RCC 7860 (cell line): ENCODE measurements at places on chromosomes 12 and 14.
A peak's percentile ranks its signal among the peaks of the same experiment; 100 is the strongest.

DNA sequence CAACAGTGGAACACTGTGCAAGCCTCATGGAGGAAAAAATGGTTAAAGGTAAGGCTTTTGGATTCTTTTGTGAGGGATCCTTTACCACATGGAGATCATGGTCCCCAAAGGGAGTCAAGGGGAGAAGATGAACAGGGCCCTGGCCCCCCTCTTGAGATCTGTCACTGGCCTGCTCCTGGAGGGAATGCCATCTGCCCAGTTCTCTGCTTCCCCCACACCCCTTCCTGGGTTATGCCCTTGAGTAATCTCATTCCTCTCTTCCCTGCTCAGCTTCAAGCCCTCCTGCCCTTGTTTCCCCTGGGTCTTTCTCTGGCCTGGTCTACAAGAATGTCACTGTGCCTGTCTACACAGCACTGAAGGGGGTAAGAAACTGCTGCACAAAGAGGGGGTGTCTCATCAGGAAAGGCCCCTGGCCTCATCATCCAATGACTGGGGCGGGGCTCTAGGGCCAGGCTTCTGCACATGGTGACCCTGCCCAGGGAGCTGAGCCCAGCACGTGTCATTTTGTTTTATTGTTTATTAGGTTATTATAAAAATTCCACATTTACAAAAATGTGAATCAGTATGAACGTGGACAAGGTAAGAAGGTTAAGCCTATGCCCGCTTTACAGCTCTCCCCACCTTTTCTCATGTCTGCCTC is 30.3 kb downstream of the PIGH start:
- no peak for DNase-seq

DNA sequence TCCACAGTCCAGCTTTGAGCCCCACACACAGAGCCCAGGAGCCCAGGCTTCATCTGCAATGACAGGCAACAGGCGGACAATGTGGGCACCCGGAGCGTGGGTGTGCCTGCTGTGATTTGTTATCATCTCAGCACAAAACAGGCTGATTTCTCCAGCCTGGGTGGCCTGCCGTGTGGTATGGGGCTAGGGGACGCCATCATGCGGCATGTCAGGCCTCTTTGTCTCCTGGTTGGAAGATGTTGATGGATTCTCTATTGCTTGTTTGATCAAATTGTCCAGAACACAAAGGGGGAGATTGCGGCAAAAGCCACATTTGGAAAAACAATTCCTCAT is 147.1 kb downstream of the KIF26A start:
- no peak for DNase-seq

DNA sequence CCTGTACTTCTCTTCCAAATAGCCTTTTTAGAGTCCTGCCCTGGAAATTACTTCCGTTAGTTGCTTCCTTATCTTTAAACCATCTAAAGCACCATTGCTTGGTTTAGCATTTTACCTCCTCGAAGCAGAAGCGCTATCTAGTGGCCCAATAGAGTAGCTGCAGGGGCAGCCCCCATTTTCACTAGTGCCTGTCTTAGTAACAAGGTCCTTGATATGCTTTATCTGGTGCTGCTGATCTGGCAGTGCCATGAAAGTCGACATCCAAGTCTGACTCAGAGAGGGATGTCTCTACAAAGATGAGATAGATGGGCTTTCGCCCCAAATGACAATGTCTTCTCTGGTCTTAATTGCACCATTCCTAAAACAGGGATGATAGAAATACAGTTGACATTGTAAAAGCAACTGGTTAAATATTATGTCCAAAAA is 25.0 kb upstream of the CIT start:
- DNase-seq: peak; percentile 66

DNA sequence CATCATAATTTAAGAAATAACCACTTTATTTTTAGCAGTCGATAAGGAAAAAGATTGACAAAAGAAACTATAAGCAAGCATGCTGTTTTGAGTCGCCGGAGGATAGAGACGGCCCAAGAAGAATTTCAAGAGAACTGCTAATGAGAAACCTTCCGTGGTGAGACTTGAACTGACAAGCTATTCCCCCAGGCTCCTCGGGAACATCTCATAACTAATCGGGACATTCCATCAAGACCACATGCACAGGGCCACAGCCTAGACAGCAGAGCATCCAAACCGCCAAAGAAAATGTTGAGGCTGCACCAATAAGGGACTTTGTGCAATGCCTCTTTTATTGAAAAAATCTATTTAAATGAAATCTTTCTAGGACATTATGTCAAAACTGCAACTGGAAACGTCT is 51.0 kb downstream of the YEATS4 start:
- no peak for DNase-seq

DNA sequence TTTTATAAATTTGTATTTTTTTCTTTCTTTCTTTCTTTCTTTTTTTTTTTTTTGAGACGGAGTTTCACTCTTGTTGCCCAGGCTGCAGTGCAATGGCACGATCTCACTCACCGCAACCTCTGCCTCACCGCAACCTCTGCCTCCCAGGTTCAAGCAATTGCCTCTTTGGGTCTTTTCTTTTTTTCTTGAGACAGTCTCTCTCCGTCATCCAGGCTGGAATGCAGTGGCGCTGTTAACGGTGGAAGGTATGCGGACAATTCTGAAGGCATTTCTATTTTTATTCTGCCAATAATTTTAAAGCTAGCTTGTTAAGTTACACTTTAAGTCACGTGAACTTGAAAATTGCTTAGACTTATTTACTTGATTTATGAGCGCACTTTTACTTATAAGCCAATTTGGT is 8.8 kb upstream of the PHC1 start:
- DNase-seq: no peak
